ENCODE measurements at places on chromosomes 2 and 18.

DNA sequence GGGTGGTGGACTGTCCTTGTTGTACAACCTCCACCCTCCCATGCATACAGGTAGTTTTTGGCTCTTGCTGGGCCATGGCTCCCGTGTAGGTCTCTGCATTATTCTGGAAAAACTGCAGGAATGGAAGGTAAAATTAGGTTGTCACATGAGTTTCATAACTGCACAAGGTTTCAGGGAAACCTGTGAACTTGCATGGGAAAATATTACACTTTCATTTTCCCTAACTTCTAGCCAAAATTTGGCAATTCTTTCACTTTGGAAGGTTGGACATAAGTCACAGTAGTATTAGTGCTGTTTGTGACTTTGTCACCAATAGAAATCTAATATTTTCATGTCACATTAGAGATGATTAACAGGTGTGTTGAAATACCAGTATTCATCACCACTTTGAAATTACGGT, 118.1 kb upstream of the MGAT5 start:
- no peaks in the 10 kb centered on the region for H3K27me3 ChIP-seq
- peaks cover 7% of the 10 kb centered on the region for H3K36me3 ChIP-seq
- no peak overlapping the region for H3K27ac ChIP-seq
- no peak overlapping the region for H3K4me3 ChIP-seq

DNA sequence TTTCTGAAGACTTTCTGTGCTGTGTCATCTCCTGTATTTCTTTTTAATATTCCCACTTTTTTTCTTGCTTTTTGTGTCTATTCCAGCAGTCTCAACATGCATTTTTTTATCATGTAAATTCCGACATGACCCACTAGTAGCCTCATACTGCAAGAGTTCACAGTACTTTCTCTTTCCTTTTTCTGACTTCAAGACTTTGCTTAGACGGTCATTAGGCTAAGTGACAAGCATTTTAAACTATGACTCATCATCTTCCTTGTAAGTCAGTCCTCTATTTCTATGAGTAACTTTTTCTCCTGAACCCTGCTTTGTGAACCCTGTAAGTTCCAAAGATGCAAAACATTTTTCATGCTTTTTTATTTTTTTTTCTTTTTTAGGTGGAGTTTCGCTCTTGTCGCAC, 381.2 kb downstream of the TXNL1 start:
- no peaks in the 10 kb centered on the region for H3K27me3 ChIP-seq
- no peaks in the 10 kb centered on the region for H3K36me3 ChIP-seq
- H3K4me3 ChIP-seq, result no peak overlapping the region

DNA sequence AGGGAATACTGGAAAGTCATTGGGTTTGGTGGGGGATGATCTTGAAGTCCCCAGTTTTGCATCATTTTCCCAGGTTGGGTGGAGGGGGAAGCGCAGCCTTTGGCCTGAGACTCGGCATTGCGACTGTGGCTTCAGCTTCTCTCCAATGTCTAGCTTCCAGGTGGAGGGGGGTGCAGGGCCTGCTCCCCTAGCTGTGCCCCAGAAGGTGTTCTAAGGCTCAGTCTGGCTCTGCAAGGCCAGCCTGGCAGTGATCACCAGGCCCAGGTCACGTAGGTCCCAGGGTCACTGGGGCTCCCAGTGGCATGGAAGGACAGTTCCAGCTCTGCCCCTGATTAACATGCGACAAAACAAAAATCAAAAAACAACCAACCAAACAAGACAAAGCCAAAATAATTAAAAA, 56.9 kb upstream of the HAAO start:
- H3K4me3 ChIP-seq, result no peak overlapping the region
- no peaks in the 10 kb centered on the region for H3K4me1 ChIP-seq
- no peaks in the 10 kb centered on the region for H3K27me3 ChIP-seq
- H3K36me3 ChIP-seq, result no peaks in the 10 kb centered on the region
- no peak overlapping the region for H3K27ac ChIP-seq

- no peaks in the 10 kb centered on the region for H3K27me3 ChIP-seq
- no peak overlapping the region for H3K4me3 ChIP-seq
- DNase-seq, result no peak
- H3K36me3 ChIP-seq, result peaks cover 11% of the 10 kb centered on the region
- H3K27ac ChIP-seq, result peak overlapping the region; percentile 75
These were observed 164.8 kb upstream of the KLHL14 start for GRCh38 chr18:32937597-32937996.

All from WTC11 (cell line).